Spleen (tissue), 13 donors: ENCODE measurements at places on chromosomes 12 and 14. TPM values are rescaled to one million over a fixed set of nuclear protein-coding genes. Genes with fewer than 3 reads are reported as not detected.

Gene KLRK1
- 38.8 TPM for total RNA-seq

Gene RAD51AP1
- total RNA-seq: 6.5 TPM

Gene TUBA1A
- total RNA-seq: 120 TPM

Gene B4GALNT3
- total RNA-seq: 1.4 TPM

Gene JPH4
- 3.7 TPM for total RNA-seq

Gene AQP2
- total RNA-seq: not detected

Gene PAX9
- total RNA-seq: 0.07 TPM

Gene TDRD9
- 18.7 TPM for total RNA-seq

Gene TFCP2
- 24.7 TPM for total RNA-seq

DNA sequence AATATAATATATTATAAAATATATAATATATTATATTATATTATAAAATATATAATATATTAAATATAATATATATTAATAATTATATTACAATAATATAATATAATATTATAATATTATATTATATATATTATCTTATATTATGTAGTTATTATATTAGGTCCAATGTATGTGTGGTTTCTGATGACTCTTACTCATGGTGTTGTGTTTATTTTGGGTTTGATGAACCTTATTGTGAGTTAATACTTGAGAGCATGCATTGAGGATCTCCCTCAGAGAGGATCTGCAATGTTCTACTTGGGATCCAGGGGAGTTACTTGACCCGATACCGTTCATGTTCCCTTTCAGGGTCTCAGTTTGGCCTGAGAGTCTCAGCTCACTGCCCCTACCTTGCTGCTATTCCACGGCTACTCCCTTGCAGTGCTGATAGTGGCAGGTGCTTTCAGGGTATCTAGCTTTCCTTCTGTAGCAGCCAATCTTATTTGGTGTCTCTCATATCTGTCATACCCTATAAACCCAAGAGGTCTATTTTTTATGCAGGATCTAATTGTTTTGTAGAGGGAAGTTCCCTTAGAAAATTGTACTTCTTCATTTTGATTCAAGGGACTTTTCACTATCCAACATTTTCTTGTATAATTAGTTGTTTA, 89.1 kb upstream of the ZDHHC17 start:
- DNase-seq: no peak

DNA sequence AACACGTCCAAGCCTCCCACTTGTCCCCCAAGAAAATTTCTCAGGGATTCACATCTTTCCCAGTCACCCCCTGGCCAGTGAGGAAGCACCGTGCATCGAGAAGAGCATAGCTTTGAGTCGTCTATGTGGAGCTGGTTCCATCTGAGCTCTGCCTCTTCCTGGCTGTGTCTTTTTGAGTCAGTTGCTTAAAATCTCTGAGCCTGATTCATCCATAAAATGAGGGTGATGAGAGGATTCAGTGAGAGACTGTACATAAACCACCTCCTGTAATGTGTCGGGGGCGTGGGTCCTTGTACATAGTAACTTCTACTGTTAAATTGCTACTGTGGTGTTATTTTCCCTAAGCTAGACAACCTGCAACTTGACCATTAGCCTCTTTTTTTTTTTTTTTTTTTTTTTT, 13.8 kb downstream of the CD9 start:
- DNase-seq: no peak

GRCh38 chr14:51004801-51005526, 60.7 kb upstream of the PYGL start:
- DNase-seq: no peak

DNA sequence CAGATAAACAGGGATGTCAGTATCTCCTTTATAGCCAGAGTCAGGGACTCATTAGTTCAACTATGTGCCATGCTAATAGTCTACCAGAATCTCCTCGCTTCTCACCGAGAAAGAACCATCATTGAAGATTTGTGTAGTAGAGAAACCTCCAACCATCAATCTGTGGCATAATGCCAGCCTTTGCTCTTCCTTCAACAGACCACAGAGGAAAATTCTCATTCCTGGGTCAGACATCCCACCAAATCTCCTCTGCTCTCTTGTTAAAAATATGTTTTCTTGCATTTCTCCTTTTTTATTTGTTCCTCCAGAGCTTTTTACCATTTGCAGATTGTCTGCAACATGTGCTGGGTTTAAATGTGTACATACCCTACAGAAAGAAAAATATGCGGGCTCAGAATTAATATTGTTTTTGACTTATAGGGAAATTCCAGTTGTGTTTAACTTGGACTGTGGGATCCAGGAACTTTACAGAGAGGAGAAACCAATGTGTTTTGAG, 64.9 kb downstream of the LLPH start:
- no peak for DNase-seq

DNA sequence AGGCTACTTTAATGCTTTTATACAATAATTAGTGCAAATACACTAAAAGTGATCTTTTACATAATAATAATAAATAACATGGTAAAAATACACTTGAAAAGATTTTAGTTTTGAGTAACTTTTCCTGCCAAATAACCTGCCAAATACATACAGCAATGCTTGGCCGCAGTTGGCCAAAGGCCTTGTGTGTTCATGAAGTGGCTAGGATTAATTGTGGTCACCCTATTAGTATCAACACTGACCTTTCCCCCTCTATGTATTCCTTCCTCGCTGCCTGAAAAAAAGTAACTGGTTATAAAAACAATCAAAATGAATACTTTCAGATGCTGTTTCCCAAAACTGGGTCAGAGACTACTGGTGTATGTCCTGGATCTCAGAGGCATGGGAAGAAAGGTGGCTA, 34.3 kb downstream of the KICS2 start:
- DNase-seq: no peak

- DNase-seq: no peak
These were observed 144.5 kb upstream of the SLC38A2 start for GRCh38 chr12:46516933-46517578.

GRCh38 chr14:42523666-42524065, 917.0 kb downstream of the LRFN5 start:
- no peak for DNase-seq

GRCh38 chr12:28243310-28243633, 53.0 kb downstream of the CCDC91 start:
- no peak for DNase-seq

GRCh38 chr12:87365423-87365822, 663.8 kb downstream of the C12orf50 start:
- no peak for DNase-seq

DNA sequence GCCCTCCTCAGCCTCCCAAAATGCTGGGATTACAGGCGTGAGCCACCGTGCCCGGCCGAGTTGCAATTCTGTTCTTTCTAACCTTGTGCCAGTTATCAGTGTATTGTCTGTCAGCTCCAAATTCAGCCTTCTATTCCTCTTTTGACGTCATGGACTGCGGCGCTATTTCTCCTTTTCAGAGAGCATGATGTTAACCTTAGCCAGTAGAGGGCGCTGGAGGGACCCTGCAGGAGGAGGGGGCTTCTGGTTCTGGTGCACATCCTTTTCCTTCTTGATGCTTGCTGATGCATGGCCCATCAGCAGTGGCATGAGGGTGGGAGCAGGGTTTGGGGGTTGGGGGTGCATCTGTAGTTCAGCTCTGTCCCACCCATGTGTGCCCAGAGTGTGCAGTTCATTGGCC, 179.3 kb upstream of the RMST start:
- DNase-seq: no peak

GRCh38 chr12:46787496-46788055, 38.2 kb downstream of the SLC38A4 start:
- DNase-seq: no peak

DNA sequence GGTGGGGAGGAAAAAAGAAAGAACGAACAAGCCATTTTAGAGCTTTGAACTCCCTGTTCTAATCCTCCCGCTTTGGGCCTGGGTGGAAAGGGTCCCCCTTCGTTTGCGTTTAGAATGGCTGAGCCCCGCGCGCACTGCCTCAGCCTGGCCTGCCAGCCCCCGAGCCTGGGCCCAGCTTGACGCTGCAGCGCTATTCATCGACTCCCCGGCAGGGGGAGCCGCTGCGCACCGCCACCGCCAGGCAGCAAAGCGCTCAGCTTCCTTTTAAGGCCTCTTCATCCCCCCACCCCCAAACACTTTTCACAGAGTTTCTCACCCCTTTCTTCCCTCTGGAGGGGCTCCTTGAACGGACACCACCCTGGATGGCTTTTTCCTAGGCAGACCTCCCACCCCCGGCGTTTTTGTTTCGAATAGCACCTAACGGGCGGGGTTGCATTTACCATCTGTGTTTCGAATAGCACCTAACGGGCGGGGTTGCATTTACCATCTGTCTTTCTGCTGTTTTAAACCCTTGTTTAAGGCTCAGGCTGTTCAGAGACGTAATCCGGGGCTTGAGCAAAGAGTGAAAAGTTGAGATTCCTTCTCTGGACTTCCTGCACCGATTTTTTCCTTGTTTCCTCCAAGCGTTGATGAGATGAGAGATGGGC, 56.4 kb upstream of the PIWIL1 start:
- no peak for DNase-seq

DNA sequence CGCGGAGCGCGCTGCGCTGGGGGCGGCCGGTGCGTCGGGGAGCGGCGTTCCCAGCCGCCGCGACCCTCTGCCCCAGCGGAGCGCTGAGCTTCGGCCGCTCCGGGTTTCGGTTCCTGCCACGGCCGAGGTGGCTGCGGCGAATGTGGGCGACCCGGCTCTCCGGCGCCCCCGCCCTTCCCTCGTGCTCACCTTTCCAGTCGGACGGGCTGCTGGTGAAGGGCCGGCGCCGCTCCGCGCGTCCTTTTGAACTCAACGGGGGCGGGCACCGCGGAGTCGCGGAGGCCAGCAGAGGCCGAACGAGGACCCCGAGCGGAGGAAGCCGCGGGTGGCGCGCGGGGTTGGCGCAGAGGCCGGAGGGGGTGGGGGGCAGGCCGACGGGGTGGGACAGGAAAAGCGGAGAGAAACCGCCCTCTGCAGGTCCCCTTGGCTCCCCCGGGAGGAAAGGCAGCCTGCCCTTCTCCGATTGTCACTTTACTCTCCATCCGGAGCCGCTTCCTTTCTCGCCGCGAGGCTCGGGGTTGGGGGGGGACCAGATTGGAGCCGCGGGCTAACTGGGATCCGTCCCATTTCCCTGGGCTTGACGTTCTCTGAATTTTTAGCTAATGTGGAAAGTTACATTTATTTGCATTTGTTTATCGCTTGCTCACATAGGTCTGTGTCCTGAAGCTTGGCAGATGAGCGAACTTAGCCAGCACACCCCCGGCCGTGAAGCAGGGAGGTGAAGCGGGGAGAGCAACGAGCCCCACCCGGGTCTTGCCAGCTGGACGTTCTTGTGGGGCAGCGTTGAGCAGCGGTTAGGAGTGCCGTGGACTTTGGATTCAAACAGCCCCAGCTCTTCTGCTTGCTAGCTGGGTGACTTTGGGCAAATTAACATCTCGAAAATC, at the start of gene SMAGP:
TSS of gene SMAGP (minus strand) at position 349 of the 884 bp plus-strand sequence. CDS start 1,137 bp downstream, outside the sequence.
- DNase-seq: peak; percentile 90

DNA sequence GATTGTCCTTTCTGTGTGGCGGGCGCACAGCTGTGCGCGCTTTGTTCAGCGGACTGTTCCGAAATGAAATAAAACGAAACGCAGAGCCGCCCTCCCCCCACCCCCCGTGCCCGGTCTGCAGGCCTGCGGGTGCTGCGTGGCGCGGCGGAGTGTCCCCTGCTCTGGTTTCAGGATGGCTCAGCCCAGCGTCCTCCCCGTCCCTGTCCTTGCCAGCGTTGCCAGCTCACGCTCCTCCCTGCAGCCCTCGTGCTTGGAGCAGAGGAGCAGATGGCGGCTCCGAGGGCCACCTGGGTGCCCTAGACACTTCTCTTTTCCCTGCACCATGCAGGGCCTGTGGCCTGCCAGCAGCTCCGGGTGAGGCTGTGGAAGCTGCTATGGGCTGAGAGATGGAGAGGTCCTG, 17.5 kb upstream of the BEGAIN start:
- no peak for DNase-seq

- no peak for DNase-seq
These were observed 117.2 kb downstream of the TMX1 start for GRCh38 chr14:51357250-51357649.

GRCh38 chr12:15322164-15323061, at the start of gene PTPRO:
Gene PTPRO (plus strand): TSS chr12:15322508.
- DNase-seq: no peak

- DNase-seq: no peak
These were observed 142.6 kb downstream of the MIPOL1 start for GRCh38 chr14:37340353-37340752.

DNA sequence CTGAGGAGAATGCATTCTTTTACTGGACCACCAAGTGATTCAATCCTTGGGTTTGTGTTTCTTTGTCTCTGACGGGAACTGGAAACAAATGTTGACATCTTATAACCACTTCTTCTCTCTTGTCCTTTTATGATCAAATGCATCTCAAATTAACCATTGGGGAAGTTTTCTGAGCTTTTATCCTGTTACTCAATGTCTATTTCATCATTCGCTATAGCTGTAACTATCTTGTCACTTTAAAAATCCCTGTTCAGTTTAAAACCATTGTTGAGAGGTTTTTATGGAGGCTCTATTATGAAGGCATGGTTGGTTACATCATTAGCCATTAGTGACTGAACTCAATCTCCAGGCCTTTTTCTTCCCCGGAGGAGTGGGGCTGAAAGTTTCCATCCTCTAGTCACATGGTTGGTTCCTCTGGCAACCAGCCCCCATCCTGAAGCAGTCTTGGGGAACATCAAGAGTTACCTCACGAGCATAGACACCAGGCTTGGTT, 2.7 kb upstream of the CLEC6A start:
- no peak for DNase-seq

GRCh38 chr12:50174971-50175715, 8.0 kb upstream of the CERS5 start:
- DNase-seq: no peak

GRCh38 chr14:21026988-21027315, 2.1 kb upstream of the NDRG2 start:
- no peak for DNase-seq

GRCh38 chr12:121004253-121004815, 12.0 kb downstream of the C12orf43 start:
- DNase-seq: peak; percentile 51

DNA sequence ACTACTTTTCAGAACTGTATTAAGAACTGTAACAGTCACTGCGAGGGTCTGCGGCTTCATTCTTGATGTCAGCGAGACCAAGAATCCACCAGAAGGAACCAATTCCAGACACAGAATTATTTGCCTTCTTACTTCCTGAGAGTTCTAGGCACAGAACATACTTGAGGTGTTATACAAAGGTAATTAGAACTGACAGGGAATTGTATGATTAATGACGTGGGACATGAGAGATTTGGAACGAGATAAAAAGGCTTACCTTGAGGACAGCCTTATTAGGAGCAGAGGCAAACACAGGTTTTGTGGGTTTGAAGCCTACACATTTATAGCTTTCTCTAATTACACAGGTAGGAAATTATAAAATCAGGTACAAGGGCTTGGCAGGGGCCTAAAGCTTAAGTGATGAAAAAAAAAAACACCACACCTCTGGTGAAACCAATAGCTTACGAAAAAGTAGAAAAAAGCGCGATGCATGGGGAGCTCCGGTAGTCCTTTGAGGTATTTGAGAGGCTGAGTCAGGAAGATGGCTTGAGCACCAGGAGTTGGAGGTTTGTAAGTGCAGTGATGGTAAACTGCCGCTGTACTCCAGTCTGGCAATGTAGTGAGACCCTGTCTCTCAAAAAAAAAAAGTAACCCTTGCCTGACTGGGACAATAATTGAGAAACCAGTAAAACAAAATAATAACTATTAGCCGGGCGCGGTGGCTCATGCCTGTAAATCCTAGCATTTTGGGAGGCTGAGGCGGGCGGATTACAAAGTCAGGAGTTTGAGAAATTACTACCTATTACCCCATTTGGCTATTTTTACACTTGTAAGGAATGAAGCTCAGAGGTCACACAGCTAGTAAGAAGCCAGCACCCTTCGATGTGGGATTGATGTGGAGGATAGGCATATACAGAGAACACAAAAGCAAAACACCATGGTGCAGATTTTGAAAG, 795 bp upstream of the ACOT2 start:
- no peak for DNase-seq
